Non-pigmented ciliary epithelial cell (primary cell): ENCODE measurements at places on chromosomes 7 and 10.

GRCh38 chr10:62689712-62690111 lies 114.8 kb upstream of the ADO start:
- no peak for DNase-seq

DNA sequence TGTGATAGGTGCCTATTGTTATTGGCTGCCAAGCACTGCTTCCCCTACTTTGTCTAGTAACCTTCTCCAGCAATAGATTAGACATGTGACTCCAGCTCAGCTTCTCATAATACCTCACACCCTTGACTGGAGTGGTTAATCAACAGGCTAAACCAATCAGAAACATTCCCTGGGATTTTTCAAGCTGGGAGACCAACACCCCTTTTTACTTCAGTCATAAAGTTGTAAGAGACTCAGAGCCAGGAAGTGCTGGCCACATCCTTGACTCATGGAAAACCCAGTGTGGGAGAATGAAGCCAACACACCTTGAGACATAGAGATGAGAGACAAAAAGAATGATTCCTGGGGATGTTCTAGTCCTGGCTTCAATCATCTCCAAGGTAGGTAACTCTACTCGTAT lies 62.6 kb upstream of the HECTD2 start:
- no peak for DNase-seq

GRCh38 chr10:57008189-57008588 lies 647.1 kb upstream of the ZWINT start:
- DNase-seq: no peak

DNA sequence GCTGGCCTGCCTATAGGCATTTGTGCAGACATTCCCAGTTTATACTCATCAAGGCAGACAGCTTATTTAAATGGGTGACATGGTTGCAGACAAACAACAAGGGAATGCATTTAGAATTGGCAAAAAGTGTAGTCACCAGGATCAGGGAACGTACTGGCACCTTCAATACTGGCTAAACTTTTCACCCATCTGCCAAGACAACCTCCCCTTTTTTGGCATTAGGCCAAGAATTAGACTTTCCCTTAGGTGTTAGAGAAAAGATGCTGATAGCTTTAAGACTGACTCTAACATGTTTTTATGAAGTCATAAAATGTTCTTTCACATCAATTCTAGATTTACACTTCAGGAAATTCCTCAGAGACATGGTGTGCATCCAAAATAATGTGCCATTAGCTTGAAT lies 365.9 kb downstream of the PHTF2 start:
- DNase-seq: no peak

DNA sequence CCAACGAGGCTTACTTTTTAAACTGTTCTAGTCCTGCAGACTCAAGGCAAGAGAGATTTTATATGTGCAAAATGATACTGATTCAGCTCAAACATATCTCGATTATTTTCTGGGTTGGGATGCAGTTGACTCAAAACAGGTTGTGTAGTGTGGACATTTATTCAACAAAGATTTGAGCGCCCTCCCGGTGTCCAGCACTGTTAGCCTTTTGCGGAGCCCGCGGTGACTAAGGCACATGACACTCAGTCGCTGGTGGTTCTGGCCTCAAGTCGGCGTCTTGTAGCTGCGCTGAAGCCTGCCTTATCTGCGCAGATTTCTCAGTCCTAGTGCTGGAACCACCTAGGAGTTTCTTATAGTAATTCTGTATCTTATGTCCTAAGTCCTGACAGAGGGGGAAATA lies 938 bp upstream of the CADPS2 start:
- DNase-seq: peak; percentile 43

- DNase-seq: no peak
These were observed 595.5 kb downstream of the LRMDA start for GRCh38 chr10:76026905-76027304.

GRCh38 chr10:47451998-47452494 lies 31.9 kb downstream of the ANXA8 start:
- DNase-seq: no peak

DNA sequence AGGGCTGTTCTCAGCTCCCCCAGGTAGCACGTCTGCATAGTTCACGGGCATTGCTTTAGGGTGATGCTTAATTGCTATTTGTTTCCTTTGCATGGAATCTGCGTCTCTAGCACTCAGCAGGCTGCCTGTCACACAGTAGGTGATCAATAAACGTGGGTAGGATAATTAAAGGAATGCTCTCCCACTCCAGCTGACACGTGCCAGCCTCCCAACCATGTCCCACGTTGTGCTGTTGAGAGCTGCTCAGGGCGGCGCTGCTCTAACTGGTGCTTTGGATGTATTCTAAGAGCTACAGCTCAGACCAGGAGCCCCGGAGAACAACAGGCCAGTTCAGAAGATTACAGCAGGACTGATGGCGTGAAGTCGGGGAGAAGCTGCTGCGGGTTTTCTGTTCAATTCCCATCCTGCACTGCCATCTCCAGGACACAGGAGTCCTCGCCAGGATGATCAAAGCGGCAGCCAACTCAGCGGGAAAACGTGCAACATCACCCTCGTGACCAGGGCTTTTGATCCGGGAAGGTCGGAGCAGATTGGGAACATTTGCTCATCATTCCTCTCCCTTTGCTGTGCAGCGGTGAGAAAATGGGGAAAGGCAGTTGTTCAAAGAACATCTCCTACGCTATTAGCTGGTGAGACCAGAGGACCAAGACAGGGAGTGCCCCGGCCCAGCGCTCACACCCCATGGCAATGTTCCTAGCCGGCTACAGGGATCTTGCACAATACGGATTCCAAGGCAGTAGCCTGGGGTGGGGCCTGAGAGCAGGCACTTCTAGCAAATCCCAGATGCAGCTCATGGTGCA lies 50.5 kb upstream of the FOXK1 start:
- no peak for DNase-seq

DNA sequence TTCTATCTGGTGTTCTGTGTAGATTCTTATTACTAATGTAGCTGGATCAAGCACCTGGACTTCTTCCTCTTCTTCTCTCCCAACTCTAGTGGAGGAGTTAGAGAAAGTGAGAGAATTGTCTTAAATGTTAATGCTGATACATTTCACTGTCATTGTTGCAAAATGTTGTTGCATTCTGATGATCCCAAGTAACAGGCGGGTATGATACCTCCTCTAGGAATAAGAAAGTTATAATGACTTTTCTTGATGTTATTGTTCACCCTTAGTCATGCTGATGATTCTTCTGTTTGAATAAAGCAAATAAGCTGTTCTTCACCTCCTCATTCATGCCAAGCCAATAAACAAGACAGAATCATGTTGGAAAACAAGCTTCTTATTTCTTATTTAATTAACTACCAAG lies 9.1 kb downstream of the CHRM2 start:
- no peak for DNase-seq

DNA sequence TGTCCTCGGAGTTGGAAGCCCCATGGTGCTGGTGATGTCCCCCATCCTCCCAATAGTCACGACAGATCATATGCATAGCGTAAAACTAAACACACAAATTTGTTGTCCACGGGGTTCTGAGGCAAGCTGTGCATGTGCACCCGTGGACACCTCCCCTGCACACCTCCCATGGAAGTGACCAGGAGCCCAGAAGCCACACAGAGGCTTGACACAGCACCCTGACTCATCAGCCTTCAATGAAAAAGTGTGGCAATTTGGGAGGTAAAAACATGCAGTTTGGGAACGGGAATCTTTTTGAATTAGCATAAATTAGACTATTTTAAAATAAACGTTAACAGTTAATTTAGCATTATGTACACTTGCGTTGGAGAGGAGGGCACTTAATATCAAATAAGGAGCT lies 89.2 kb upstream of the NPS start:
- DNase-seq: no peak

GRCh38 chr10:93541402-93542357 lies 24.8 kb upstream of the FFAR4 start:
- DNase-seq: no peak

- DNase-seq: no peak
These were observed 87.9 kb downstream of the SVIL start for GRCh38 chr10:29546773-29547313.

DNA sequence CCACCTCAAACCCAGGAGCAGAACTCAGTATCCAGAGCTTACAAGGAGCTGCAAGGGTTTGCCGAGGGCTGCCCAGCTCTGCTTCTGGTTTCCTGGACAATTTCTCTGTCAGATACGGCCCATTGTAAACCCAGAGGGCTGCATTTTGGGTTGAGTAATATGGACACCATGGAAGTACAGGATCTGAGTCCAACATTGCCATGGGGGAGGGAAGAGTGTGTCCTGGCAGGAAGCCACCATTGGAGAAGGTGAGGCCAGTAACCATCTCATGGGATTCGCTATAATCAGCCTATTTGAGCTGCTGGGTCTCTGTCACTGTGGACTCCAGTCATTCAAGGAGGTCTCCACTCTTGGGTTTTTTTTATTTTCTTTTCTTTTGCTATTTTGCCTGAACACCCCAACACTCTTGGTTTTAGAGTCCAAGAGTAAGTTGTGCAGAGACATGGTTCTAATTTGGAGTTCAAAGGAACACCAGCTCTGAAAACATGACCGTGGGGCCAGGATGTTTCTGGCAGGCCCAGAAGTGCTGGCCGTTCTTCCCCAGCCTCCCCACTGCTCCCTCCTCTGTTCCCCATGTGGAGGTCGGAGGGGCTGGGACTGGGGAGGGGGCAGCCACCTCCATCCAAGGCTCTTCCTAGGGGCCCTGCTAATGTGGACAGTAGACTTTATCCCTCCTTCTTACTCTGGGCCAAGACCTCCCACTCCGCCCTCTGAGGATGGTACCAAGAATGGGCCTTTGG lies 46.2 kb downstream of the CHST3 start:
- DNase-seq: no peak

GRCh38 chr7:133723044-133723443 lies 404.1 kb upstream of the LRGUK start:
- no peak for DNase-seq

DNA sequence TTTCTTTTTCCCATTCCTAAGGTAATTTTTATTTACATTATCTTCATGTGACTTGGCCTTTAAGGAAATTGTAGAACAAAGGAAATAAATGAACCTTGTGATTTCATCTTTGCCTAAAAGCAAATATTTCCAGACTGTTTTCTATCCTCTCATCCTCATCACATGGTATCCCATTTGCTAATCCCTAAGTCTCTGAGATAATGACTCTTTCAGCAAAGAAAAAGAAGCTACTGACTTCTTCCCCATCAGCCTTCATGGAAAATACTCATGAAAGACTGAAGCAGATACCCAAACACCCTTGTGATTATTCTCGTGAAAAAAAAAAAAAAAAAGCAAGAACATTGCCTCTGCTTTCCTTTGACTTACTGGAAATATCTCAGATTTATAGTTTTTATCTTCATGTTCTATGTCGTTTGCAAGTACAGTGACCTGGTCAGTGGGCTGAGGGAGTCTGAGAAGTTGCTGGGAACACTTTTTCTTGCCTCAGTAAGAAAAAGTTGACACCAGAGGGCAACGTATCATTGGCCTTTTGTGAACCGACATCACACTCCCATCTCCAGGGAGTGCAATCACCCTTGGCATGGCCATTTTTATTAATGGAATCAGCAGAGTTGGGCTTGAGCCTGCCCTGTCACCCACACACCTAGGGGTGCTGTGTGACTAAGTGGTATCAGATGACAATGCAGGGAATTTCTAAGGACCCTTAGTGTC lies 246.0 kb upstream of the KMT2E start:
- no peak for DNase-seq

DNA sequence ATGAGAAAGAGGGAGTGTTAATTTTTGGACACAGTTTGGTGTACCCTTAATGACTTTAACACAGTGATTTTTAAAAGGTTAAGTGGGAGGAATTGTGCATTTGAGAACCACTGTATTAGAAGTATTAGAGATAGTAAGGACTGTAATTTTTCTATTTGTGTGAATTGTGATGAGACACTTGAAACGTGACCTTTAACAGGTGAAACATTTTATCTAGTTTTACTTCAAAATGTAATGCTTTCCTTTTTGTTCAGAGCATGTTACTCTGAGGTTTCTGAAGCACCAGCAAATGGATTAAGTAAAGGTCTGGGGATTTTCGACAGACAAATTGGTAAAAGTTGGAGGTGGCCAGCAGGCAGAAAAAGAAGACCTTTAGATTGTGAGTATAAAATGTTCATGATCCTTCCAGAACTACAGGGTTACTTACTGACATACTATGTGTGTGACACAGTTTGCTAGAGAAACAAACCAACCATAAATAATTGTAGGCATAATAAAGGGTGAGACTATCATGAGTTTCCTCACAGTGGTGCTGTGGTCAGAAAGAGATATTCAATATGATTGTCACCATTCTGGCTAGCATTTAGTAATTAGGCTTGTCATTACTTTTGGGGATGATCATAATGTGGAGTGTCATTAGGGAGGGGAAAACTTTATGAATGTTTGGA lies 26.1 kb downstream of the LCOR start:
- DNase-seq: no peak

GRCh38 chr10:50152792-50153272 lies 85.1 kb downstream of the WASHC2A start:
- DNase-seq: no peak

DNA sequence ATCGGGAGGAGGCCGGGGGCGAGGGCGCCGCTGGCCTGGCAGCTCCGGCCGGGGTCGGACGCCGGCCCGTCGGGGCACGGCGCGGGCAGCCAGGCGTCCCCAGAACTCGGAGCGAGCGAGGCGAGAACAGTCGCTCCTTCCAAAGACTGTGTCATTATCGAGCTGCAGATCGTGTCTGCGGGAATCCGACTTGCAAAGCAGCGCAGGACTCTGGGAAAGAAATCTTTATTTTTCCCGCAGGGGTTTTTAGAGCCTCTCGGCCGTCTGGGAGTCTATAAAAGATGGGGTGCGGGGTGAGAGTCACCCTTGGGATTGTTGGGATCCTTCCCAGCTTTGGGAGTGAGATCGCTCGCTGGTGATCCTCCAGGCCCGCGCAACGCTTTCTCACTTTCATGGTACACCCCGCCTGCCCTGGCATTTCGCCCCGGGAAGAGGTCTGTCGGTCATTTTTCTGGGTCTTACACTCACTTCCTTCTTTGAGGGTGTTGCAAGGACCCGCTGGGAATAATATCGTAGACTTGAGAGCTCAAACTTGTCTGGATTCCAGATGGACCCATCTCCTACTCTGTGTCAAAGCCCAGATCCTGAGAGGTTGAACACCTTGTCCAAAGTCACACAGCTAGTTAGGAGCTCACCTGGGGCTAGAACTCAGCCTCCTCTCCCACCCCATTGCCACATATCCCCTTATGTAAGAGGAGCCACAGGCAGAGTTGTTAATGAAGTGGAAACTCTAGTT lies 1.0 kb downstream of the UBTD1 start:
- DNase-seq: no peak

DNA sequence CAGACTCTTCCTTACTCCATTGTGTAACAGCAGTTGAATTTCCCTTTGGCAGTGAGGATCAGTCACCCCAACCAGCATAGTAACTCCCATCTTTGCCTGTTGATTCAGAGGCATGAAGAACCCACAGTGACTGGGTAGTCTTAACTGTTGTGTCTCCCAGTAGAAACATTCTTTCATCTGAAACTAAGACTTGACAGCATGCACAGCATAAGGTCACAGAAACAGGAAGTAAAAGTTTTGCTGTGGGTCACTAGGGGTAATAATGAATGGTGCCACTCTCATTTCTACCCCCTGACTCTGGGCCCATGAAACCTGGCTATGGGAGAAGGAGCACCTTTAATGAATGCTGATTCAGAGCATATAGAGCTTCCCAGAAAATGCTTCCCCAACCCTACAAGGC lies 8.3 kb upstream of the FRMPD2 start:
- no peak for DNase-seq

- no peak for DNase-seq
These were observed 283.7 kb upstream of the NRP1 start for GRCh38 chr10:33618196-33618595.
